ENCODE measurements at places on chromosomes 4 and X. TPM values are rescaled to one million over a fixed set of nuclear protein-coding genes. Genes with fewer than 3 reads are reported as not detected.

NMU gene
- 0.81 TPM for total RNA-seq

FGF5 gene
- 0.05 TPM for total RNA-seq

SAGE1 gene
- total RNA-seq, result not detected

FAM90A26 gene
- total RNA-seq, result not detected

TNMD gene
- total RNA-seq, result 0.60 TPM

NALF2 gene
- 0.22 TPM for total RNA-seq

DCHS2 gene
- 0.58 TPM for total RNA-seq
